ENCODE measurements at places on chromosomes 13 and 19. TPM values are rescaled to one million over a fixed set of nuclear protein-coding genes. Genes with fewer than 3 reads are reported as not detected.

SLITRK6 gene
- not detected for total RNA-seq

RFPL4AL1 gene
- not detected for total RNA-seq

LILRA2 gene
- not detected for total RNA-seq

DNA sequence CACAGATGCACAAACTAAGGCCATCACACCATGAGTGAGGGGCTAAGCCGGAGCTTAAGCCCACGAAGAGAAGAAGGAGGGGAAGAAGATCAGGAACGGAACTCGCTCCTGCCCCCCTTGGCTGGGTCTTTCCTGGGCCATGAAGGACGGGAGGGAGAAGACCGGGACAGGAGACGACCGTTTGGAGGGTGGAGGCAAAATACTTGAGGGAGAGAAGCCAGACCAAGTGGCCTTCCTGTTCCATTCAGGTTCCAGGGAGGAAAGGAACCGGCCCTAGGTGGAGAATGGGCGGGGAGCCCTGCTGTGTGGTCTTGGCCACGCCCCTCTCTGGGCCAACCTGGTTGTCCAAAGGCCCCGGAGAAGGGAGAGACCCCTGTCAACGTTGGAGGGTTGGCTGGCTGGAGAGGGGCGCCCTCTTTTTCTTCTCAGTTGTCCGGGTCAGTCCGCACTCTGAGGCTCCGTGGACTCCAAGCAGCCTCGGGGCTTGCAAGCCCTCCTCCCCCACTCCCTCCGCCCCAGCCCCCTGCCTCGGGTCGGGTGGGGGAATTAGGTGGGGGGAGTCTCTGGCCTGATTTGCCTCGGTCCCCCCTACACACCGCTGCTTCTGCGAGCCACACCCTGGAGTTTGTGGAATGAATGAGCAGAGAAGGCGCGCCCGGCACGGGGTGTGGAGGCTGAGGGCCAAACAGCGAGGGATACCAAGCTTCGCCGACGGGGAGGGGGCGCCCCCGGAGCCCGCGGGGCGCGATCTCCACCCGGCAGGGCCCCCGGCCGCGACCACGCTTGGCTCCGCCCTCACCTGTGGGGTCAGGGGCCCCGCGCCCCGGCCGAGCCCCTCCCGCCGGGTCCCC is 757 bp downstream of the FBN3 start:
- DNase-seq, result no peak

- no peak for DNase-seq
Observed at GRCh38 chr13:24287748-24288287, 21.6 kb upstream of the C1QTNF9 start.

DNA sequence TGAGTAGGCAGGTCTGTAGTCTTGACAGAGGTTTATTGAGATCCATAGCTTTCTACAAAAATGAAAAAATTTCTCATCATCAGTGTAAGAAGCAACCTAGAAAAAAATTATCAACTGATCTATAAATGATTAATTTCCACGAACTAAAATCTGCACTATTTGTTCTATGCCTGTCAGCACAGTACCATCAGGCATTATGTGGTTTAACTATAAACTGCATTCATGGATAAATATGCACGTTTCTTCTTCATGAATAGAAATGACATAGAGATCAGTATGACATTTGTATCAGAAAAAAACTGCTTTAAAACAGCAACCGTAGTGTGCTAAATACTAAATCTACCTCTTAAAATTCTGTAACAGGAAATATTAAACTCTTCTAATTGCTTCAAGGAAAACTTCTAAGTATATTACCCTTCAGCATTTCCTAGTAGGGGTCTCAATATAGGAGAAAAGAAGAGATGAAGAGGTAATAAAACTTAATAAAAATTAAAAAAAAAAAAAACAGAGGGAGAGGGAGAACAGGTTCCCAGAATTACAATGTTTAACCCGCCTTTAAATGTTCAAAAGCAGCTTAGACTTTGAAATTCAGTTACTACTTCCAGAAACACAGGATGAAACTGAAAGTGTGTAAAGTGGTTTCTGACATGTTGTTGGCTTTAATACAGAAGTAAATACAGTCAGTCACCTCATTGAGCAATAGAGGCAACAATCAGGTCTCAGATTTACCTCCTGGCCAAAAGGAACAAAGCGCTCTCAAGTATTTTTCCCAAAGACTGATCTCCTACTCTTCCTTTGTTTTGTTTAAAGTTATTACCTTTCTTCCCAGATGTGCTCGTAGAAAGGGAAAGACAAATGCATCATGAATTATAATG is 144.4 kb downstream of the DIAPH3 start:
- no peak for DNase-seq

DNA sequence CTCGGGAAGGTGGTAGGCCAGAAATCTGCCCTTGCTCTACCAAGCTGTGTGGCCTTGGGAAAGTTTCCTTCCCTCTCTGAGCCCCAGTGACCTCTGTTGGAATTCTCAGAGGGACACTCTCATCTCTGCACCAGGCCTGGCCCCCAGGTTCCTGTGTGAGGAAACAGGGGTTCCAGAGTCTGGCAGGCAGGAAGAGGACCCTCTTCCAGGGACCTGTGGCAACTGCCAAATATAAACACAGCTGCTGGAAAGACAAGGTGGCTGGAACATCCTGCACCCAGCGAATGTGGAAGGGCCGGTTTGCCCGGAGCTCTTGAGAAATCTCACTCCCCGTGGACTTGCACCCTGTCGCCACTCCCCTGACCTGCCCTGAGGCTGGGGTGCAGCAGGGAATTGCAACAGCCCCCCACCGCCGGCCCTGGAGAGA is 52.8 kb downstream of the GADD45B start:
- DNase-seq, result no peak

GRCh38 chr13:23450340-23451046 is 17.0 kb upstream of the SACS start:
- DNase-seq, result no peak

GRCh38 chr19:5091018-5091683 is 122.2 kb downstream of the KDM4B start:
- no peak for DNase-seq

DNA sequence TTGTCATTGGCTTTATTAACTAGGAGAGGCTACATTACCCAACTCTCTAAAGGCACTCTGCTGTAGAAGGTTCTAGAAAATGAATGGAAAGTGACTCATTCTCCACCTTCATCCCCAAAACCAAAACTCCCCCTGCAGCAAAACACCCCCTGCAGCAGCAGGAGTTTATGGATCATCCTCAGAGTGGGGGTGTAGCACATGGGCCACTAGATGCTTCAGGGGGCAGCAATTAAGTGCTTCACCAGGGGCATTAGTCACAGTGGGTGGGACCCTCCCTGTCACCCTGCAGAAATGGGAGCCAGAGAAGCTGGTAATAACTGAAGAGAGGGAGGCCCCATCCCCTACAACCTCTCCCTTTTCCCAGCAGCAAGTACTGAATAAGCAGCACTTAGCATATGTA is 64.5 kb upstream of the MED4 start:
- DNase-seq, result no peak

DNA sequence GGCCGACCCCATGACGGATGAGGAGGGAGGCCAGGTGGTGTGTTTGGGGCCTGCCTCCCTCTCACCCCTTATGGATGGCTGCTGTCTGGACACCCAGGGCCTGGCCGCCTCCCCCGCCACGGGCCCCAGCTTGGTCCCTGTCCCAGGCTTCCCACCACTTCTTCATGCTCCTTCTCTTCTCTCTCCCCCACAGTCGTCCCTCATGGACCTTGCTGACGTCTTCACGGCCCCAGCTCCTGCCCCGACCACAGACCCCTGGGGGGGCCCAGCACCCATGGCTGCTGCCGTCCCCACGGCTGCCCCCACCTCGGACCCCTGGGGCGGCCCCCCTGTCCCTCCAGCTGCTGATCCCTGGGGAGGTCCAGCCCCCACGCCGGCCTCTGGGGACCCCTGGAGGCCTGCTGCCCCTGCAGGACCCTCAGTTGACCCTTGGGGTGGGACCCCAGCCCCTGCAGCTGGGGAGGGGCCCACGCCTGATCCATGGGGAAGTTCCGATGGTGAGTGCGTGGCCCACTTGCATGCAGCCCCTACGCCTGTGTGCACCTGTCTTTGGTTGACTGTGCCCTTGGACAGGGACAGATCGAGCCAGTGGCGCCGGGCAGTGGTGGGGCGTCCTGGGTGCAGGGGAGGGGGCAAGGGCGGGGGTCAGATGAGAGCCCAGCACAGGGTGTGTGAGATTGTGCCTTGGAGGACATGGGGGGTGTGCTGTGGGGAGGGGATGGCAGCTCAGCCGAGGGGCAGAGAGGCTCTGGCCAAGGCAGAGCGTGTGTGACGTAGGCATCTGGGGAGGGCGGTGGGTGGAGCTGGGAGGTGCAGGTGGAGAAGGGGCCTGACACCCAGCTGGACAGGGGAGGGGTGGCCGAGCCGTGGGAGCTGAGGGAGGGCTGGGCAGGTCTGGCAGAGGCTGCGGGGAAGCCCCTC is 16.8 kb downstream of the EPN1 start:
- no peak for DNase-seq

DNA sequence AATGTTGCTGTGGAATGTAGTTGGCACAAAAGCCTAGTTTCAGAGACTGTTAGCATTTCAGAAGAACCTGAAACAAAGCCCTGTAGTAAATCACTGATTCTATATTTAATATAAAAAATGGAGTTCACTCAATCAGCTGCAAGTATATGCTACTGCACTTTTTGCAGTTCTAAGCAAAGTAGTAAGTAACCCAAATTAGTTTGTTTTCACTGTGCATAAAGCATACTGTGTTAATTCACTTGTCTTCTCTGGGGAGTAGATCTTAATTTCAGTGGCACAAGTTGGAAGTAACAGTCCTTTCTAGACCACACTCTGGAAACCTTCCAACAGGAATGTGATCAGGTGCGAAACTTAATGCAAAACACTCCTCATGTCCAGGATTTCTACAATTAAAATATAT is 139.3 kb downstream of the DACH1 start:
- DNase-seq, result no peak

DNA sequence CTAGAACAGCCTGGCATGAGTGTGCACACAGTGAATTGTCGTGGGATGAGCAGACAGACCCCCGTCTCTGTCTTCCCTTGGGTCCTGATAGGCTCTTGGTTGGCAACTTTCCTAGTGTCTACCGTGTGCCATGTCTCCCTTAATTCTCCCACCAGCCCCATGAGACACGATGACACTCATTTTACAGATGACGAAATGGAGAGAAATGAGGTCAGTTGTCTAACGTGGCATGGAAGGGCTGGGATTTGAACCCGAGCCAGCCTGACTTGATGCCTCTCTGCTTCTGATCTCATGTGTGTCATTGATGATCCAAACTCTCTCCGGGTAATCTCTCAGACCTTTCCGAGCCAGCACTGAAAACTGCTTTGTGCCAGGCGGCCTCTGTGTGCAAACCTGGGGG is 8.4 kb upstream of the KLK14 start:
- no peak for DNase-seq

GRCh38 chr13:53191091-53191490 is 162.5 kb downstream of the OLFM4 start:
- no peak for DNase-seq

Measured in dermis microvascular lymphatic vessel endothelial cell (primary cell).